Thymus (tissue), 14 donors: ENCODE measurements at places on chromosomes 11 and 22.

- no peak for DNase-seq
These were observed 46.1 kb downstream of the RPUSD4 start for GRCh38 chr11:126165311-126165720.

GRCh38 chr11:89235976-89236375 is 58.3 kb downstream of the TYR start:
- no peak for DNase-seq

- DNase-seq = no peak
These were observed 26.9 kb downstream of the HIRA start for GRCh38 chr22:19404676-19405075.

DNA sequence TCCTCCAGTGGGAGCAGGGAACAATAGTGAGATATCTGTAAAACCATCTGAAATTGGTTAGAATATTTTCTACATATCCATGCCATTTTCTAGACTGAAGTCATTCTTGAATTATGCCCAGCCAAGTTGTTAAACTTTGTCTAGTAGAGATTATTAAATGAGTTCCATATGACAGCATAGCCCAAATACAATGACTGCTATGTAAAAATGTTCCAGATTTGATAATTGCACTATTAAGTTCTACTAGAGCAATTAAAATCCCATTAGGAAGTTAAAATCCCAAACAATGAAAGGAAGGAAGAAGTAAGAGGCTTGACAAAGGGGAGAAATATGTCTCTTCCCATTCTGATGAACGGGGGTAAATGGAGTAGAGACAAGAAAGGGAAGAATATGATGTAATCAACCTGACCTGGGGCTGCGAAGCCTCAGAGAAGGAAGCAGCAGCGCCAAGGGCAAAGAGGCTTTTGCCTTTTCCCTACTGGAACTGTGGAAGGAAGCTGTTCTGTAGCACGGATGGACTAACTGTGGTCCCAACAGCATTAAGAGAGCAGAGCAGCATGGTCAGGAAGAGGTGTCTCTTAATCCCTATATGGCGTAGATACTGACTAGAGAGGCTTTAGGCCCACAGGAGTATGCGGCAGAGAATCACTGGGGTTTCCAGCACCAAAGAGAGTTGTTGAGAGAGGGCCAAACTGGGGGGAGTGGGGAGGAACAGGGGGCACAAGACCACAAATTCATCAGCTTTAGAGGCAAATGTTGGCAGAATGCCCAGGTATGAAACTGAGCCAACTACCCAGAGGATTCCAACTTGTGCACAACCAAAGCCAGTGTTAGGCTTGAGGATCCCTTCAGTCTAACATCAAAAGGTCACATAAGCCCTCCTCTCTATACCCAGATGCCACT is 26.7 kb downstream of the RRP8 start:
- no peak for DNase-seq

- no peak for DNase-seq
These were observed 845 bp downstream of the RBM7 start for GRCh38 chr11:114401311-114401710.

DNA sequence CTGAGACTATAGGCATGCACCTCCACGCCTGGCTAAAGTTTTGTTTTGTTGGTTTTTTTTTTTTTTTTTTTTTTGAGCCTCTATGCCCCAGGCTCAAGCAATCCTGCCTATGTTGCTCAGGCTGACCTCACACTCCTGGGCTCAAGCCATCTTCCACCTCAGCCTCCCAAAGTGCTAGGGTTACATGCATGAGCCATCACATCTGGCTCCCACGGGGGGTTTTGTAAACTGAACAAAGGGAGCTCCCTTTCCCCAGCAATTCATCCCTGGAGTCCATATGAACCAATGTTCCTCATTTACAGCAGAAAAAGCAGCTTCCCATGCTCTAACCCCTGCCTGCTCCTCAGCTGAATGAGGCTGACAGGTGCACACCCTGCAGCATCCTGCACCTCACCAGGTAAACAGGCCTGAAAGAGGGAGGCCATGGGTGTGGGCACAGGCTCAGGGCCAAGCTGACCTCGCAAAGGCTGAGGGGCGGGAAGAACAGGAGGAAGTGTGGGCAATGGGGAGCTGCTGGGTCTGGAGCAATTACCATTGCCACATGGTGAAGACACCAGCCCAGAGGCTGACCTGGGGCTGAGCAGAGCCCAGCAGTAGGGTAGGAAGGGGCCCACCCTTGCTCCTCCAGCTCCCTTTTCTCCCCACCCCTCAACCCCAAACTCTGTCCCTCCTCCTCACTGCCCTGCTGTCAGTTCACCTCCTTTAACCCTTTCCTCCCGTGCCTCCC is 58.2 kb downstream of the RBX1 start:
- DNase-seq = no peak

DNA sequence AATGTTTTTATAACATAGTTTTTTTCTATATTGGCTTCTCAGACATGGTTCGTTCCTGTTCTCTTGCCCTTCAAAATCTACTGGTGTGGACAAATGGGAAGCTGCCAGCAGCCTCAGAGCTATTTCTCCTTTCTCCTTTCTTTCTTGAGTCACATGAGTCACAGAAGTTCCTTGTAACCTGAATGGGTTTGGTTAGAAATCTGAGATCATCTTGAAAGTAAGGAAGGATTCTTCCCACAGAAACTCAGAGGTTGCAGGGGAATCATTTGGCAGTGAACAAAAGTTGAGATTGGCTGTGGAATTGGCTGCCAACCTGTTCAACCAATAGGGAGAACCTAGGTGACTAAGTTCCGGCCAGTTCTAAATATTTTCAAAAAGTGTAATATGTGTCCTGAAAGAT is 12.5 kb downstream of the PLET1 start:
- no peak for DNase-seq

- no peak for DNase-seq
These were observed 623.8 kb upstream of the KIRREL3 start for GRCh38 chr11:127624306-127624856.

DNA sequence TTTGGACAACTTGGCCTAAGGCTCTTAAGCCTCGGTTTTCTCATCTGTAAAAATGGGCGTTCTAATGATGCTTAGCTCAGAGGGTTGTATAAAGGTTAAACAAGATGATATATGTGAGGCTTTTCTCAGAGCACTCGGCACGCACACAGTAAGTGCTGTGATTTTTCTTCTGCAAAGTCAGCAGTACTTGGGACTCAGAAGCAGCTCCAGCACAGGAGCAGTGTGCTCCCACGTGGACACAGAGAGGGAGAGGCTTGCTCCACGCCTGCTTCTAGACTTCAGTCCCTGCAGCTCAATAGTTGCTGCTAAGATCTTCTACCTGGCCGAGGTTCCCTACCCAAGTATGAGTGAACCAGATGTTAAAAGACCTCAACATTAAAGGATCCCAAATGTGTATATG is 39.9 kb upstream of the PHF21A start:
- DNase-seq = no peak

GRCh38 chr11:33706966-33707365 is 6.3 kb upstream of the C11orf91 start:
- DNase-seq = no peak

GRCh38 chr11:117232911-117233409 is 489 bp downstream of the RNF214 start:
- DNase-seq = no peak

- DNase-seq = no peak
These were observed 191.1 kb upstream of the KIRREL3 start for GRCh38 chr11:127191689-127192088.

GRCh38 chr22:17780116-17780740 is 6.0 kb upstream of the BID start:
- no peak for DNase-seq

DNA sequence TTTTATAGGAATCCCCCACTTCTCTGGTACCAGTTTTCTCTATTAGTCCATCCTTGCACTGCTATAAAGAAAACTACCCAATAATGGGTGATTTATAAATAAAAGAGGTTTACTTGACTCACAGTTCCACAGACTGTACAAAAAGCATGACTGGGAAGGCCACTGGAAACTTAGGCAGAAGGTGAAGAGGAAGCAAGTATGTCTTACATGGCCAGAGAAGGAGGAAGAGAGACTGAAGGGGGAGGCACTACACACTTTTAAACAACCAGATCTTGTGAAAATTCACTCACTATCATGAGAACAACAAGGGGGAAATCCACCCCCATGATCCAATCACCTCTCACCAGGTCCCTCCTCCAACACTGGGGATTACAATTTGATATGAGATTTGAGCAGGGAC is 68.9 kb upstream of the GNAZ start:
- no peak for DNase-seq

DNA sequence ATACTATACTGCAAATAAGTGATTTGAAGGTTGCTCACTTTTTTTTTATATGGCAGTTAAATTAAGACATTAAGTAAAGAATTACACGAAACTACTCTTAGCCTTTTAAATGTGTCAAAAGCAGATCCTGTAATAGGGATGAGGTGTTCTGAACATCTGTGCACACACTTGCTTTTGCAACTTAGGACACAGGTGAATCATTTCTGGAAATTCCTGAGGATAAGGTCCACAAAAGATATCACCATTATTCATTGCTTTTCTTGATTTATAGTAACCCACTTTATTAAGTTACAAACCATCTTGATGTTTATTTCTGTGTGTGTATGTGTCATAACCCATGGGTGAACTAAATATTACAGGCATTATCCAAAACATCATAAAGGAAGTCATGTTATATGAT is 55.9 kb downstream of the SLC5A12 start:
- no peak for DNase-seq
